Stimulated activated CD4-positive, alpha-beta T cell treated with anti-CD3 and anti-CD28 coated beads, TNF-alpha, amount 100 ng/mL, for 1 hour (primary cell): ENCODE measurements at places on chromosomes 7 and 10.

GRCh38 chr10:44183667-44184632 is 200.9 kb downstream of the CXCL12 start:
- no peak for DNase-seq

GRCh38 chr7:114150689-114151088 is 231.9 kb upstream of the PPP1R3A start:
- DNase-seq, result no peak

- no peak for DNase-seq
Observed at GRCh38 chr10:35058686-35059085, 31.5 kb downstream of the CUL2 start.

GRCh38 chr7:21107101-21107500 is 320.4 kb upstream of the SP8 start:
- DNase-seq, result no peak

- DNase-seq, result no peak
Observed at GRCh38 chr7:121401896-121402295, 5.8 kb upstream of the FAM3C start.

- no peak for DNase-seq
Observed at GRCh38 chr7:142331941-142332340, 74.1 kb upstream of the PRSS58 start.

DNA sequence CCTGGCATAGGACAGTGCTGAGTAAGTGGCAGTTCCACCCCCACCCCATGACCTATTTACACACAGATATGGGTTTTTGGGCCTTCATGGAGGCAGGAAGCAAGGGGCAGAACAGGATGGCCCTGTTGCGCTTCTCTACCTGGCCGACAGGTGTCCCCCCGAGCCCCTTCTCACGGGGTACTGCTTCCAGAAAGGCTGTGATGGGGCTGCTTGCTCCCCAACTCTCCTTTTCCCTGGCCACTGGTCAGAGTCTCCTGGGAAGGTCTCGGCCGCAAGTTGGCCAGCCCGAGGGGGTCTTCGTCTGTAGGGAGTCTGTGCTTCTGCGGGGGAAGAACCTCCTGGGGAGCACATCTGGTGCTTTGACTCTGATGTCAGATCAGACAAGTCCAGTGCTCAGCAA is 139.8 kb upstream of the TNS3 start:
- DNase-seq, result no peak
